ENCODE measurements at places on chromosomes 16 and 17. TPM values are rescaled to one million over a fixed set of nuclear protein-coding genes. Genes with fewer than 3 reads are reported as not detected.

Gene PRR29
- total RNA-seq, result not detected

Gene PRAC1
- total RNA-seq, result not detected

Gene KRT39
- 6.4 TPM for total RNA-seq

Gene ATP2A1
- 64.1 TPM for total RNA-seq

Gene C1QTNF8
- not detected for total RNA-seq

Gene ALOX12B
- 10.9 TPM for total RNA-seq

Gene HAGHL
- total RNA-seq, result 2.5 TPM

Gene VASN
- 20.6 TPM for total RNA-seq

Gene ATP2A3
- total RNA-seq, result 5.5 TPM

Gene ACAP1
- total RNA-seq, result 4.7 TPM

Gene ARL5C
- total RNA-seq, result not detected

Gene TNFRSF17
- total RNA-seq, result 0.30 TPM

Gene ZNF688
- 8.9 TPM for total RNA-seq

Gene KRT32
- total RNA-seq, result 28.0 TPM

Gene CIITA
- 5.7 TPM for total RNA-seq

Gene CTRB2
- total RNA-seq, result not detected

Gene GSE1
- total RNA-seq, result 57.6 TPM
